ENCODE measurements at places on chromosomes 11 and 22.

GRCh38 chr11:108965306-108966001 is 300.6 kb downstream of the DDX10 start:
- no peak for DNase-seq

- no peak for DNase-seq
These were observed 281.8 kb upstream of the ANO5 start for GRCh38 chr11:21911061-21911460.

- no peak for DNase-seq
These were observed 4.0 kb downstream of the RPS13 start for GRCh38 chr11:17073370-17074027.

GRCh38 chr11:73651661-73652045 is 5.3 kb downstream of the PLEKHB1 start:
- no peak for DNase-seq

GRCh38 chr22:30286813-30287647 is 2.3 kb downstream of the CASTOR1 start:
- peak; percentile 42 for DNase-seq

DNA sequence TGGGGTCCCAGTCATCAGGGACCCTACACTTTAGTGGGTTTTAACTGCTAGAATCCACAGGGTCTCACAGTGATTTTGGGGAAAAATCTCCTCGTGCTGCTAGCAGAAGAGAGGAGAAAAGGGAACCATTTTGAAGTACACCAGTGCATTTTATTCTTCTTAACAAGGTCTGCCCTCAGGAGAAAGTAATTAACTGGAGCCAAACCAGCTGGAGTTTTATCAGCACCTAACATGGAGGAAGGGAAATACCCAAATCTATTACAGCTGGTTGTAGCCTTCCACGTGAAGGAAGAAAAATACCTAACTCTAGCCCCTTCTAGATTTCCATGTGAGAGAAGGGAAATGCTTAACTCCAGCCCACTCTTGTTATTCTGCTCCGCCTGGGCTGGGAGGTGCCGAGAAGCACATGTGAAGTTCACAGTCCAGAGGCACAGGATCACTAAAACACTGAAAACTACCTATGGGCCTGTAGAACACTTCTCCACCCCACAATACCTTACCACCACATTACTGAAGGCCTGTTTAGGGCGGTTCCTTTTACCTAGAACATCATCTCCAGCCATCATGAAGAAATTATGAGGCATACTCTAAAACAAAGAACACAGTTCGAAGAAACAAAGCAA is 31.3 kb upstream of the TEAD1 start:
- no peak for DNase-seq

GRCh38 chr11:22197139-22198005 is 4.5 kb downstream of the ANO5 start:
- no peak for DNase-seq

- no peak for DNase-seq
These were observed 953.2 kb downstream of the OPCML start for GRCh38 chr11:132579136-132579535.

Data from D721Med (cell line).